ENCODE measurements at places on chromosomes 2 and 18.

DNA sequence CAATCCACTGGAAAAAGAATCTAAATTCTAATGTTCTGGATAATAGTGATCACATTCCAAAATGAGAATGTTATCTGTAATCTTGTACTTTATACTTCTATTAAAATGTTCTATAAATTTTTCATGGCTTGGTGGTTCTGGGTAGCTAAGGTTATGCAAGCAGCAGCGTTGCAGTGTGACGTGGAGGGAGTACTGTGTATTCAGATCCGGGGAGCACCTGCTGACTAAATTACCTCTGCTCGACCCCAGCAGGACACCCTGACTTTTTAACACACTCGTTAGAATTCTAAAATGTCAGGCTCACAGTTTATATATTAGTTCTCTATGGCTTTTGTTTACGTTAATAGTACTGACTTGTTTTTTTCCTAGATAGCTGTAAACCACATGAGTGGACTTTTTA is 13.0 kb downstream of the ATIC start:
- DNase-seq = no peak

GRCh38 chr18:7168408-7168807 is 50.8 kb upstream of the LAMA1 start:
- no peak for DNase-seq

- DNase-seq = no peak
Observed at GRCh38 chr2:227862227-227862740, 9.1 kb upstream of the DAW1 start.

- no peak for DNase-seq
Observed at GRCh38 chr2:234671716-234672115, 174.8 kb upstream of the ARL4C start.

DNA sequence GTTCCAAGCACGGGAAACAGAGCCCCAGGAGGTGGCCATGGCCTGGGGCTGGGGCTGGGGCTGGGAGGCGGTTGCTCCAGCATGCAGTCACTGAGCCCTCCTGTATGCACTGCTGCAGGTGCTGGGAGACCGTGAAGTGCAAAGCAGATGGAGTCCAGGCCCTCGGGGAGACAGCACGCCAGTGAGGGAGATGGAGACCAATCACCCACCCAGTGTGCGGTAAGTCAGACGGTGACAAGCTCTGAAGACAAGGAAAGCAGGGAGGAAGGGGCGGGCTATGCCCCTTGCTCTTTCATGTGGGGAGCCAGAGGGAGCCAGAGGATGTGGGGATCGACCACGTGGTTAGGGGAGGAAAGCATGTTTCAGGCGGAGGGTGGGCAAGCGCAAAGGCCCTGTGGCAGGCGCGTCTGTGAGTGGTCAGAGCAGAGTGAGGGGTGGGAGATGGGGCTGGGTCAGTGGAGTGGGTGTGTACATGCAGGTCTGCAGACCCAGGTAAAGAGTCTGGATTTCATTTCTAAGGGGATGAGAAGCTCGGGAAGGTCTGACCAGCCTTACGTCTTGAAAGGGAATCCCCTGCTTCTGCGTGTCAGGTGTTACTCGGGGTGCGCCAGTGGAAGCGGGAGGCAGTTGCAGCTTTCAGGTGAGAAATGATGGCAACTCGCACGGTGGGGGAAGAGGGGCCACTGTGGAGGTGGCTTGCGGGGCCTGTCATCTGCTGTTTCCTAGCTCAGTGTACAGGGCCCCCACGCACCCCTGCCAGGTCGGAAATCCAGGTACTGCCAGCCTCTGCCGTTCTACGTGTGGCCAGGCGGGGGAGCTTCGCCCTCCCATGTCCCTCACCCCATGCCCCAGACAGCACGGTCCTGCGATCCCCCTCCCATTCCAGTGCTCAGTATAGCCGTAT is 19.4 kb downstream of the RRM2 start:
- DNase-seq = peak; percentile 45

GRCh38 chr2:55862246-55862645 is 61.3 kb downstream of the EFEMP1 start:
- DNase-seq = no peak

DNA sequence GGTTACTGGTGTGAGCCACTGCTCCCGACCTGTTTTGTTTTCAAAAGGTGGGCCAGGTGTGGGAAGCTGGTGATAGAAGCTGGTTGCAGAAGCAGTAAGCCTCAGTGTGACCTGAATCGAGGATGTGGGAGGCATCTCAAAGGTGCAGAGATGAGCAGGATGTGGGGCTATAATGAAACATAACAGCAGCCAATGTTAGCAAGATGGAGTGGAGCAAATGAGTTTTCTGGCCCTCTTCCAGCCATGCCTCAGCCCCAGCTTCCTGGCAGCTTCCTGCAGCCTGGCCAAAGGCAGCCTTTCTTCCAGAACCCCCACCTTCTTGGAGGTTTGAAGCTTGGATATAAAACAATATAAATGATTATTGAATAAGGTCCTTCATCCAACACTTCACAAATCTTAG is 184.8 kb downstream of the NCK2 start:
- DNase-seq = peak; percentile 24

GRCh38 chr2:194004590-194005206 is 1652.3 kb upstream of the SLC39A10 start:
- no peak for DNase-seq

GRCh38 chr2:237160271-237160919 is 74.7 kb downstream of the COPS8 start:
- DNase-seq = no peak

DNA sequence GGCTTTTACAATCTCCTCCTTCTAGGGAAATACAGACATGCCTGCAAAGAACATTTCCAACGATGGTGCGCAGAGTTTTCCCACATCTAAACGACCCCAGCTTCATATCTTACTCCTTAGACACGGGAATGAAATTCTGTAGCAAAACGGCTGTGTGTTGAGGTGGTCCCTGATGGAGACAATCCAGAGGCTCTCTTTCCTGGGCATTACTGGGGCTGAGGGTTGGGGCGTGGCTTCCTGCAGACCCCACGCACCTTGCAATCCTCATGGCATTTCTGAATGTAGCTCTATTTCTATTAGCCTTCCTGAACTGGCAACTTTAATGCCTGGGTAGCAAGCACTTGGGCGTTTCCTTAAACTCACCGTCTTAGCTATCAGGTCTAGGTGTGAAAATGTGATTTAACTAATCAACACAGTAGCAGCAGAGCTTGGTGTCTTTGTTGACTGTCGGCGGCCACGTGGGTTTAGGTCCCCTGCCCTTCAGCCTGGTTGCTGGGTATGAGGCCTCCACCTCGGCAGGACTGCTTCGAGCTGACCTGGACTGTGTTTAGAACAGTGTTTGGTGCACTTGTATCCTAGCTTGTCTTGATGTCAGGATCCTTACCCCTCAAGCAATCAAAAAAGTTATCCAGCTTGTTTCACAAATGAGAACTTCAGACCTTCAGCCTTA is 242.8 kb downstream of the GBX2 start:
- DNase-seq = no peak

GRCh38 chr2:6602471-6602870 is 263.2 kb downstream of the CMPK2 start:
- DNase-seq = no peak

GRCh38 chr2:173386021-173386737 is 31.5 kb downstream of the CDCA7 start:
- no peak for DNase-seq
